ENCODE measurements at places on chromosomes 4 and X. TPM values are rescaled to one million over a fixed set of nuclear protein-coding genes. Genes with fewer than 3 reads are reported as not detected.

DNA sequence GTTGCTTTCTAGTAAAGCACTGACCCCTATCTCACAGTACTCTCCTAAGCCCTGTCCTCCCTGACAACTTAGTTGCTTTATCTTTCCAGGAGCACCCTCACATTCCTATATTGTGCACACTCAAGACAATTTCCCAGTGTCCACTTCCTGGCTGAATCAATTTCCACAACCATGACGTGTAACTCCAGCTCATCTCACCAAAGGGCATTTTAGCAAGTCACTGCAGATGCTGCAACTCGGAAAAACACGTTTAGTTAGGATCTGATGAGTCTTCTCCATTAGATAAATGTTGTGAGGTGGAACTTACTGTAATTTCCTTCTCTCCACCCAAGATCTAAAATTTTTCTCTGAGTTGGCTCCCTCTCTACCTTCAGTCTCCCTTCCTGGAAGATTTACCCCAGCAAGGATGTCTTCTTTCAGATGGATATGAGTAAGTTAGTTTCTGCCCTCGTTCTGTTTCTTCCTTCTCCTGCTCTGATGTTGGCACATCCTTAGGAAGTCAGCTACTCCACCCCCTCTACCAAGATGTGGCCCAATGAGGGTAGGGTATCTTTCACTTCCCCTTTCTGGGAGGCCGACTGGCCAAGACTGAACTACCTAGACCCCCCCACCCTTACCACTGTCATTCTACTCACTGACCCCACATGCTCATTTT, 28.8 kb upstream of the IL13RA1 start:
- DNase-seq = no peak
- no peak overlapping the region for H3K27ac ChIP-seq
- no peaks in the 10 kb centered on the region for H3K27me3 ChIP-seq
- H3K4me1 ChIP-seq = no peaks in the 10 kb centered on the region
- H3K36me3 ChIP-seq = no peaks in the 10 kb centered on the region

DNA sequence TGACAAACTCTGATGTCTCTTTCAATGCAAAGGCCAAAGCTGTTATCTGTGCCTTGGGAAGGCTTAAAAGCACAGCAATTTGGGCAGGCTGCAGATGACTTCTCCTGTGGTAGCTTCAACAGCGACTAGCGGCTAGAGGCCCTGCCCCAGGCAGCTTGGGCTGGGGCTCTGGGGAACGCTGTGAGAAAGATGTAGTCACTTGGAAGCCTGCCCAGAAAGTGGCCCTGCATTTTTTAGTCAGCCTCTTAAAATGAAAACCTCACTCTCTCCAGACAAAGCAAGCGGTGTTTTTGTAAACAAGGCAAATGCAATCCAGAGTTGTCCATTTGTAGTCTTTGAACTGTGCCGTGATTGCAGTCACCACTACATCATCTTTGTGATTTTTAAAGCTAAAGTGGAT, 27.5 kb downstream of the PCYT1B start:
- H3K36me3 ChIP-seq = no peaks in the 10 kb centered on the region
- peak; percentile 4 for DNase-seq
- H3K27ac ChIP-seq = no peak overlapping the region
- no peak overlapping the region for H3K4me3 ChIP-seq
- H3K27me3 ChIP-seq = no peaks in the 10 kb centered on the region

RADX gene
- 5.2 TPM for total RNA-seq

SLITRK4 gene
- 2.7 TPM for total RNA-seq

GRCh38 chr4:142386449-142386848, 459.7 kb downstream of the INPP4B start:
- no peak overlapping the region for H3K27ac ChIP-seq
- H3K36me3 ChIP-seq = no peaks in the 10 kb centered on the region
- no peak overlapping the region for H3K4me3 ChIP-seq
- DNase-seq = no peak
- no peaks in the 10 kb centered on the region for H3K27me3 ChIP-seq

- no peak overlapping the region for H3K27ac ChIP-seq
- peaks cover 6% of the 10 kb centered on the region for H3K4me1 ChIP-seq
- no peak overlapping the region for H3K4me3 ChIP-seq
- DNase-seq = no peak
- H3K27me3 ChIP-seq = no peaks in the 10 kb centered on the region
Observed at GRCh38 chr4:138218976-138219375, 23.2 kb downstream of the SLC7A11 start.

DNA sequence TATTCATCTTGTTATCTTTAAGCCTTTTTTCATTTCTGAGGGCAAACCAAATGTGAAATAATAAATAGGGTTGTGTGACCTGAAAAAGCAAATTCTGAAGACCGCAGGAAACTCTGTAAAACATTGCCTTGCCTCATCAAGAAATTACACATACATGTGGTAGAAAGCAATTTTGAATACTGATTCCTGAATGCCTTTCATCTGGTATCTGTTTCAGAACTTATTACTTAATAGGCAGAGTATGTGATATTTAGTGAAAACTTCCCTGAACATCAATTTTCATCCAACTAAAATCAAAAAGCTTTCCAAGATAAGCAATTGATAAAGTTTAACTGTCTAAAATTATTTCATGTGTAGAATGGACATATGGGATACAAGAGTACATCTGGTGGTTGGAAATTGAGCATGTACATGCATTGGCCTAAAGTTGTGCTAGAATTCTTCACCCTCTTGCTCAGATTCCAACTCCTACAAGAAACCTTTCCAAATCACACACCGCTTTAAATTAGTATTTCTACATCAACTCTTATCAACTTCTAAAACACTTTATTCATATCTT, 606.0 kb upstream of the LCORL start:
- H3K36me3 ChIP-seq = no peaks in the 10 kb centered on the region
- no peak overlapping the region for H3K27ac ChIP-seq
- H3K4me1 ChIP-seq = no peaks in the 10 kb centered on the region
- H3K4me3 ChIP-seq = no peak overlapping the region

DNA sequence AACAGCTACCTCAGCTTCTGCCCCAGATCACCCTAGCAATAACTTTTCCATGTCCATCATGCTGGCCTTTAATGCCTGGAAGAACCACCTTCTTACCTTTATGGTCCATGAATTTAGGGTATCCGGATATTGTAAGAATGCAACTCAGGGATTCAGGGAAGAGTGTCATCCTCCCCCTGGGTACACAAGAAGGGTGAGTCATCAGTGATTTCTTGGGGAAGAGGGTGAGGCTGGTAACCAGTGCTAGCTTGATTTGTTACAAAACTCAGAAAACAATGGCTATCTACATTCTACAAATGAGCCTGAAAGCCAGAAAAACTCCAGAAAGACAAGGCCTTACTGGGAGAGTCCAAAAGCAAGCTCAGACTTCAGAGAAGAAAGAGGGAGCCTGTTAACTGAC, 10.4 kb upstream of the NALF2 start:
- H3K4me3 ChIP-seq = no peak overlapping the region
- no peaks in the 10 kb centered on the region for H3K36me3 ChIP-seq
- no peak overlapping the region for H3K27ac ChIP-seq
- H3K4me1 ChIP-seq = no peaks in the 10 kb centered on the region
- DNase-seq = no peak
- H3K27me3 ChIP-seq = no peaks in the 10 kb centered on the region

GRCh38 chrX:64427787-64428186, 32.5 kb upstream of the MTMR8 start:
- no peak overlapping the region for H3K4me3 ChIP-seq
- H3K4me1 ChIP-seq = no peaks in the 10 kb centered on the region
- H3K27me3 ChIP-seq = no peaks in the 10 kb centered on the region
- no peaks in the 10 kb centered on the region for H3K36me3 ChIP-seq

DNA sequence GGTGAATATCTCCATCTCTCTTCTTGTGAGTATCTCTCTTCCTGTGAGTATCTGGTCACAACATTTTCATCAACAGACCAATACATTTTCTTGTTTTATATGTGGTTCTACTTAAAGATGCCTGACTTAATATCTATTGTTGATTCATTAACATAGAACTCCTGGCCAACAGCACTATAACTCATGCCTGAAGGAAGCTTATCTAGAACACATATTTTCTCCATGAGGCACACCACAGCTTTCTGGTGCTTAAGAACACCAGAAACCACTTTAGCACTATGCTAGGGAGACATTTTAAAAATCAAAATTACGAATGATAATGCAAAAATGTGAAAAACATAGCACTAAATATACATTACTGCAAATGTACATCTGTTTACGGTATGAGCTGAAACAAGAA, 190.4 kb downstream of the GABRB1 start:
- no peak overlapping the region for H3K4me3 ChIP-seq
- no peak for DNase-seq
- no peak overlapping the region for H3K27ac ChIP-seq
- H3K36me3 ChIP-seq = no peaks in the 10 kb centered on the region
- no peaks in the 10 kb centered on the region for H3K4me1 ChIP-seq

GRCh38 chr4:118396881-118397622, 44.2 kb upstream of the PRSS12 start:
- DNase-seq = no peak
- H3K4me3 ChIP-seq = no peak overlapping the region
- no peaks in the 10 kb centered on the region for H3K36me3 ChIP-seq
- H3K4me1 ChIP-seq = no peaks in the 10 kb centered on the region
- no peak overlapping the region for H3K27ac ChIP-seq

- H3K4me1 ChIP-seq = no peaks in the 10 kb centered on the region
- DNase-seq = no peak
- no peak overlapping the region for H3K27ac ChIP-seq
- H3K36me3 ChIP-seq = no peaks in the 10 kb centered on the region
- no peaks in the 10 kb centered on the region for H3K27me3 ChIP-seq
- no peak overlapping the region for H3K4me3 ChIP-seq
Observed at GRCh38 chr4:22129454-22130029, 181.0 kb upstream of the KCNIP4 start.

- DNase-seq = no peak
- no peaks in the 10 kb centered on the region for H3K4me1 ChIP-seq
- H3K27ac ChIP-seq = no peak overlapping the region
- H3K27me3 ChIP-seq = no peaks in the 10 kb centered on the region
- H3K4me3 ChIP-seq = no peak overlapping the region
- H3K36me3 ChIP-seq = no peaks in the 10 kb centered on the region
Observed at GRCh38 chrX:141958675-141959074, 55.0 kb downstream of the MAGEC1 start.

DNA sequence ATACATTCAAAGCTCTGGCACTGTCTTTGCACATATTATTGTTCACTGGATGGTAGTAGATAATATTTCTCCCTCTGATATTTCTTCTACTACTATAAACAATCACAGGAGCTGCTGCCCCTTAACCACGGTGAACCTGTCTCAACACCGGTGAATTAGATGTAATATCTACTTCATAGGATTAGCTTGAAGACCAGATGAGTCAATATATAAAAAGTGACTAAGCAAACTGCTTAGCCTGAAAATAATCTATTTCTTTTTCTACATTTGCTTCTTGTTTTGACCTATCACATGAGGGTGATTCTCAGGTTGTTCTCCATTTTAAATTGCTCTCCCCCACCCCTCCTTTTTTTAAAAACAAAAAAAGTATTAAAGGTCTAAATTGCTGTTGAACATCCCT, 645.5 kb downstream of the ANKRD50 start:
- DNase-seq = no peak
- H3K27ac ChIP-seq = no peak overlapping the region
- no peak overlapping the region for H3K4me3 ChIP-seq
- no peaks in the 10 kb centered on the region for H3K4me1 ChIP-seq
- no peaks in the 10 kb centered on the region for H3K36me3 ChIP-seq

DNA sequence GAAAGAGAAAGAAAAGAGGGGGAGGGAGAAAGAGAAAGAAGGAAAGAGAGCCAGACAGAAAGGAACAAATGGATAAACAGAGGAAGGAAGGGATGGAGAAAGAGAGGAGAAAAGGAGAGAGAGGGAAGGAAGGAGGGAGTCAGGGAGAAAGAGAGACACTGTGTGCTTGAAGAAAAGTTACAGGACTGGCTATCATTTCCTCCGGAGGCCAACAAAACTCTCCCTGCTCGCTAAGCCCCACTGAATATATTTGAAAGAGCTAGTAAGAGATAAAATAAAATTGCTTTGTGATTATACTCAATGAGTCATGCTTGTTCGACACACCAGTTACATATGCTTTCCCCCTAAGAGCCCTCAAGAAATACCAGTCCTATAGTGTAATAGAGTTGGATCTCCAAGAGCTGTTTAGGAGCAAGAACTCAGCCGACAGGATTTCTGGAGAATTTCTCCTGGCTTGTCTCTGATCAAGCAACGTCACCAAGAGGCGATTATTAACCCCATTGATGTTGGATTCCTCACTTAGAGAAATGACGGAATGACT, 102.2 kb downstream of the MXRA5 start:
- no peak for DNase-seq
- no peak overlapping the region for H3K27ac ChIP-seq
- no peaks in the 10 kb centered on the region for H3K4me1 ChIP-seq
- H3K36me3 ChIP-seq = no peaks in the 10 kb centered on the region
- no peaks in the 10 kb centered on the region for H3K27me3 ChIP-seq
- no peak overlapping the region for H3K4me3 ChIP-seq

GLOD5 gene
- total RNA-seq = not detected

GPR101 gene
- not detected for total RNA-seq

- no peak for DNase-seq
- H3K4me3 ChIP-seq = no peak overlapping the region
- no peaks in the 10 kb centered on the region for H3K4me1 ChIP-seq
- H3K27me3 ChIP-seq = no peaks in the 10 kb centered on the region
Observed at GRCh38 chr4:67685532-67685859, 15.5 kb downstream of the UBA6 start.

GRCh38 chrX:155148724-155149537, 67.3 kb upstream of the VBP1 start:
- H3K27me3 ChIP-seq = no peaks in the 10 kb centered on the region
- no peak overlapping the region for H3K4me3 ChIP-seq
- no peaks in the 10 kb centered on the region for H3K4me1 ChIP-seq
- H3K27ac ChIP-seq = no peak overlapping the region
- DNase-seq = no peak

- DNase-seq = no peak
- H3K27me3 ChIP-seq = no peaks in the 10 kb centered on the region
- no peak overlapping the region for H3K27ac ChIP-seq
- no peak overlapping the region for H3K4me3 ChIP-seq
Observed at GRCh38 chrX:42020225-42020624, 96.9 kb upstream of the CASK start.

PITX2 gene
- not detected for total RNA-seq

CENPE gene
- 6.1 TPM for total RNA-seq
